Activated naive CD4-positive, alpha-beta T cell treated with anti-CD3 and anti-CD28 coated beads, Interleukin-2, amount 50 U/mL, for 16 hours (primary cell): ENCODE measurements at places on chromosomes 7 and 10.

GRCh38 chr10:79255007-79255507, 92.2 kb upstream of the PPIF start:
- no peak for DNase-seq

- peak; percentile 76 for DNase-seq
These were observed 1.1 kb upstream of the HBP1 start for GRCh38 chr7:107167483-107168232.

GRCh38 chr10:46544989-46545791, 11.3 kb downstream of the GPRIN2 start:
- peak; percentile 11 for DNase-seq

DNA sequence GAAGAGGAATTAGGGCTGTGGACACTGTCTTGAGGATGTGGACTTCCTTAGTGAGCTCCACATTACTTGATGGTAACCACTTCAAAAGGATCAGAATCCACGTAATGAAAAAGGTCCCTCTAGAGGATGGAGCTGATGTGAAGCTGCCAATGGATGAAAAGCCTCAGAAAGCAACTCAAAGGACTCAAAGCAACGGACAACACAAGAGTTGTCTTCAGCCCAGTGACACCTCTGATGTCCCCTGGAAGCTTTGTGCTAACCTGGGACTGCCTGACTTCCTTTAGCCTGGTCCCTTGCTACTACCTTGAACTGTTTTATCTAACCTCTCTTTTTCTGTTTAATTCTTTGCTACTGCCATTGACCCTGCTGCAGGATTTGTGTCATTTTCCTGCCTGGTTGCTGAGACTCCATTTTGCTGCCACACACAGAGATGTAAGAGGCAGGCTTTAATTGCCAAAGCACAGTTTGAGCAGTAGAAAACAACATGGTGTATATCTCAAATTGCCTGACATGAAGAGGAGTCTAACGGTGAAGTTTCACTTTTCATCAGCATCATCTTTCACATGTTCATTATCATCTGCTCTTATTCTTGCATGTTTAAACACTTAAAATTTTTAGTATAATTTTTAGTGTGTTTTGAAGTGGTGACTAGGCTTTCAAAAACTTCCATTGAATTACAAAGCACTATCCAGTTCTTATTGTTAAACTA, 11.1 kb upstream of the SGCE start:
- DNase-seq, result no peak

- no peak for DNase-seq
These were observed 363.2 kb downstream of the AUTS2 start for GRCh38 chr7:69961436-69961835.

DNA sequence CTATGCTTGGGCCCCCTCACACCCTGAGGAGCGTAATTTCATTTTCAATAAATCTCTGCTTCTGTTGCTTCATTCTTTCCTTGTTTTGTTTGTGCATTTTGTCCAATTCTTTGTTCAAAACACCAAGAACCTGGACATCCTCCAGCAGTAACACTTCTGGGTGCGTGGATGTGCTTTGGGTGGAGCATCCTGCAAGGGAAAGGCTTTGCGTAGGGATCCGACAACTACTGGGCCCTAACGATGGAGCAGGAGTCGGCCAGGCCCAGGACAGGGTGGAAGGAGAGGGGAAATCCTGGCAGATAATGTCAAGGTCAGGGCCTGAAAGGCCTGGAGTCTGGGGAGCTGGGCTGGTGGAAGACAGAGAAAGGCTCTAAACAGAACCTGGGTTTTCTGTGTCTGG, 231.8 kb downstream of the ADAM12 start:
- no peak for DNase-seq

DNA sequence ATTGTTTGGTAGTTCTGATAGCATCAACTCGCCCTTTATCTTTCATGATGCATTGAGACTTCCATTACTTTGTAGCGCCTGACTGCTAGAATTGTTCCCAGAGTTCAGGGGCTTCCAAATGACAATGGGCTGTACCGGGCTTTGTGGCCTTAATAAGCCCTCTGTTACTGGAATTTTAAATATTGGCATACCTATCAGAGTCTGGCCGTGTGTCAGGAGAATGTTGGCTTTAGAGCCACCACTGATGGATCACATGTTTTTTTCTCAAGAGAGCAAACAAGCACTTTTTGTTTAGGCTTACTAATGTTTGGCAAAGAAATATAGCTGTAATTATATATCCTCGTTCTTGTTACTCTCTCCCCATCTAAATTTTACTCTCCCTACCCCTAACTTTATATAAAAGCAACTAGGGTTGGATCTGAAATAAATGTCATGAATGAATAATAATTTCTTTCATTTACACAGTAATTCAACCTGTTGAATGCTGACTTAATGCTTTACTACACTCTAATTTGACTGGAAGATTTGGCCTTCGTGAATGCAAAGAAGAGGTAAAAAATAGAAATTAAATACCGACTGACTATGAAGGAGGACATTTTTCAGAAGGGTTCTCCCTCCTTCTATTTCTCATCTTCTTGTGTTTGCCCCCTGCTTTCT, 396.7 kb downstream of the AUTS2 start:
- DNase-seq, result no peak

DNA sequence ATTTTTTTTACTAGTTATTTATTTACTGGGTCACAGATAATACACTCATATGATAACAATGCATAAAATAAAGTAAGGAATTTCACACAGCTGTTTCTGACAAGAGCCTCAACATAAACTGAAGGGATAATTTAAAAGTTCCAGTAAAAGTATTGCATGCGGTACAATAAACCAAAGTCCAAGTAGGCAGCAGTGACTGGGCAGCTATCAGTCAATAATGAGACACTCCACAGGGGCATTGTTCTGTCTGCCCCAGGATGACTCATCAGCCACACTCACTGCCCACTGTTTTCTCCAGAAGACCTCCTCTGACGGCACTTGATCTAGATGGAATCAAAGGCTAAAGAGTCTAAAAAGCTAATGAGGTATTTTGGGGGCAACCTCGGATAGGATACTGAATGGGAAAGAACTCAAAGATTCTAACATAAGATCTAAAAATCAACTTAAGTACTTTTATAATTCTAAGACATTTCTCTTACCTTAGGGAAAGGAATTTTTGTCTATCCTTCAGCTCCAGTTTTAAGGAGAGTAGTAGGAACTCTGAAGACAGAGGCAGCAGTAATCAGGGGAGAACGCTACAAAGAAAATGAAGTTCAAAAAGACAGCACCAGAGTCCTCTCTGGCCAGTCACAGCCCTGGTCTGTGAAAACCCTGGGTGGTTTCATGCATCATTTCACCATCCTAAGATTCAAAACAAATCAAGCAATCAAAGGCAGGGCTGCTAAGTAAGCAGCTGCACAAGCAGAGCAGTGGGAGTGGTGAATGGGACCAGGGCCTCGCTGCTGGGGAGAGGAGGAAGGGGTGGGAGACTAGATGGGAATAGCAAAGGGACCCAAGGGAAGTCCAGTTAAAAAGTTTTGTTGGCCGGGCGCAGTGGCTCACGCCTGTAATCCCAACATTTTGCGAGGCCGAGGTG, 175.1 kb downstream of the AVL9 start:
- DNase-seq, result no peak

GRCh38 chr7:112080441-112080840, 125.8 kb downstream of the DOCK4 start:
- DNase-seq, result no peak
